Stimulated activated naive B cell treated with anti-CD40 and anti-IgM and Interleukin-4, amounts not matched to agents 10 μg/mL and 1 μg/mL and 100 μg/mL, for 72 hours (primary cell): ENCODE measurements at places on chromosomes 11 and 22.

DNA sequence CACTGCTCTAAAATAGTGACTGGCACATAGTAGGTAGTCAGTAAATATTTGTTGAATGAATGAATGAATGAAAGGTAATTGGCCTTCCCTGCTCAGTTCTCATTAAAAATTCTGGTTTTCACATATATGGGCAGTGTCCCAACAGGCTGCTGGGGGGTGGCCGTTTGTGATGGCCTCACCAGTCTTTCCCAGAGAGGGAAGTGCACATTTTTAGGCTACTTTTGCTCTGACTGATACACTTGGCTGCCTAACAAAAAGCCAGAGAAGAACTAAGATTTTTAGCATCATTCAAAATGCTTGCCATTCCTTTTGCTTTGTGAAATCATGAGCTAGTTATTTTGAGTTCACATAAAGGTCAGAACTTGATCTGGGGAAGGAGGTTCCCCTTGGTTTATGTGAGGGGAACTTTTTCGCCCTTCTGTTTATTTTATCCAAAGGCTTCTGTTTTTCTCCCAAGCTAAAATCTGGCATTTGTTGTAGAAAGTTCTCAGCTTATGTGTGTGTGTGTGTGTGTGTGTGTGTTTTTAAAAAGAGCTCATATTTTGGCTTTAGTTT is 83.1 kb downstream of the PTPRJ start:
- DNase-seq, result no peak

- no peak for DNase-seq
Measured at GRCh38 chr11:30495437-30495836, 90.7 kb downstream of the MPPED2 start.

DNA sequence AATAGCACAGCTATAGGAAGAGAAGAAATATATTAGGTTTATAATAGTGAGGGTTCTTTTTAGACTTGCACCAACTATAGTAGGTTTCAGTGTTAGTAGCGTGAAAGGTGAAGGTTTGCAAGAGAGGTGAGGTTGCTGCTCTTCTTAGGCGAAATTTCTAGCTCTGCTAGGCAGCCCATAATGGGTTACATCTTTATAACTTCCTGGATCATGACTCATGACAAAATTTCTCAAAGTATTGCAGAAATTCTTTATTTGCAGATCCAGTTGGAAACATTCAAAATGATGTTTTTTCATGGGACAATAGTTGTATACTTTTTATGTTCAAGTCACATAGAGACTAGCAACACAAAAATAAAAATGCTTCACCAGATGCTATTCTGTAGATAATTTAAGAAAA is 260.0 kb downstream of the SOX6 start:
- DNase-seq, result no peak

- no peak for DNase-seq
Measured at GRCh38 chr11:36475192-36475591, 34.9 kb downstream of the TRAF6 start.

DNA sequence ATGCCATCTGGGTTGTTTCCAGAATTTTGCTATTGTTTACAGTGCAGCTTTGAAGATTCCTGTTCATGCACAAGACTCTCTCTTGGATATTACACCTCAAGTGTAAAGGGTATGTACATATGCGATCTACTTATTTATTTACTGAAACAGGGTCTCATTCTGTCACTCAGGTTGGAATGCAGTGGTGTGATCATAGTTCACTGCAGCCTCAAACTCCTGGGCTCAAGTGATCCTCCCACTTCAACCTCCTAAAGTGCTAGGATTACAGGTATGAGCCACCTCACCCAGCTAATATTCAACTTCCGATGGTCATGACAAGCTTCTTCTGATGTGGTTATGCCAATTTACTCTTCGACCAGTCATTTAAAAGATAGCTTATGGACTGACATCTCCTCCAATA is 158.1 kb upstream of the PITPNB start:
- no peak for DNase-seq
